ENCODE measurements at places on chromosomes 2 and 18. TPM values are rescaled to one million over a fixed set of nuclear protein-coding genes. Genes with fewer than 3 reads are reported as not detected.

DNA sequence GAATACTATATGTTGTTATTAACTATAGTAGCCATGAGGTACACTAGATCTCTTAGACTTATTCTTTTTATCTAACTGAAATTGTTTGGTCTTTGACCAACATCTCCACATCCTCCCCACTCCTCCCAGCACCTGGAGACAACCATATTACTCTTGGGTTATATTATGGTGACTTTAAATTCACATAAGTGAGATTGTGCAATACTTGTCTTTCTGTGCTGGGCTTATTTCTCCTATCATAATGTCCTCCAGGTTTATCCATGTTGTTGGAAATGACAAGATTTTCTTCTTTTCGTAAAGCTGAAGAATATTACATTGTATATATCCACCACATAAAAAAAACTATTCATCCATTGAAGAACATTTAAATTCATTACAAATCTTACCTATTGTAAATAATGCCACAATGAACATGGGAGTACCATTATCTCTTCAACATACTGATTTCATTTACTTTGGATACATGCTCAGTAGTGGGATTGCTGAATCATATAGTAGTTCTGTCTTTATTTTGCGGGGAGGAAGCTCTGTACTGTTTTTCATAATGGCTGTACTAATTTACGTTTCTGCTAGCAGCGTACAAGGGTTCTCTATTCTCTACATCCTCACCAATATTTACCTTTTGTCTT is 159.2 kb upstream of the SCN7A start:
- no peak for DNase-seq

DNA sequence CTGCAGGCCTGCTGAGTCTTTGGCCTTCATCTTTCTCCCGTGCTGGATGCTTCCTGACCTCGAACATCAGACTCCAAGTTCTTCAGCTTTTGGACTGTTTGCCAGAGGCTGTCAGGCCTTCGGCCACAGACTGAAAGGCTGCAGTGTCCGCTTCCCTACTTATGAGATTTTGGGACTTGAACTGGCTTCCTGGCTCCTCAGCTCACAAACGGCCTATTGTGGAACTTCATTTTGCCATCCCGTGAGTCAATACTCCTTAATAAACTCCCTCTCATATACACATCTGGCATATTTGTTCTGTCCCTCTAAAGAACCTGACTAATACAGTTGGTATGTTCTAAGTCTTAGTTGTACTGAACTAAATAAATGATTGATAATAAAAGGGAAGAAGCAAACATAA is 702.8 kb upstream of the LINC00305 start:
- no peak for DNase-seq

- DNase-seq = no peak
These were observed 1.3 kb downstream of the KCMF1 start for GRCh38 chr2:84972207-84972783.

- no peak for DNase-seq
These were observed 490.9 kb downstream of the FBXO15 start for GRCh38 chr18:73656691-73657090.

TXNDC2 gene
- total RNA-seq = not detected

CD226 gene
- total RNA-seq = 74.0 TPM

OTOS gene
- not detected for total RNA-seq
